ENCODE measurements at places on chromosomes 1 and 21. TPM values are rescaled to one million over a fixed set of nuclear protein-coding genes. Genes with fewer than 3 reads are reported as not detected.

The CHIA gene
- not detected for total RNA-seq

The STYXL2 gene
- 7.1 TPM for total RNA-seq

DNA sequence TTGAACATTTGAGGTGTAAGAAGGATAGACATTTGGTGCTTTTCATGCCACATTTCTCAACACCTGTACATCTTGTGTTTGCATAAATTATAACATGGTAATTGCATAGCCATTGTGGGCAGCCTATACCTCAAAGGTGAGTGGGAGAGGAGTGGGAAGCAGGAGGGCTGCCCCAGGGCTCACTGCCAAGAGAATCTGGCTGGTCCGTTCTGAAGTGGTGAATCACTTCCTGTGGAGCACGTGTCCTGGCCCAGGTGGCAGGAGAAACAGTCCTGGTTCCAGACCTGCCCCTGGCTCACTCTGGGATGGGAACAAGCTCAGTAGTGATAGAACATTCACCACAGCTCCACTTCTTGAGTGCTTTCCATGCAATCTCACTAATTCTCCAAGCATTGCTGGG, 11.6 kb upstream of the OLFML2B start:
- H3K27ac ChIP-seq: no peak overlapping the region
- H3K36me3 ChIP-seq: no peaks in the 10 kb centered on the region
- DNase-seq: peak; percentile 29
- no peak overlapping the region for H3K4me3 ChIP-seq
- no peaks in the 10 kb centered on the region for H3K27me3 ChIP-seq

The LCE1D gene
- total RNA-seq: not detected

- H3K27me3 ChIP-seq: peaks cover 3% of the 10 kb centered on the region
- H3K36me3 ChIP-seq: no peaks in the 10 kb centered on the region
- no peak overlapping the region for H3K4me3 ChIP-seq
- no peaks in the 10 kb centered on the region for H3K4me1 ChIP-seq
- no peak overlapping the region for H3K27ac ChIP-seq
Observed at GRCh38 chr1:13587256-13588030, 3.8 kb downstream of the PDPN start.

DNA sequence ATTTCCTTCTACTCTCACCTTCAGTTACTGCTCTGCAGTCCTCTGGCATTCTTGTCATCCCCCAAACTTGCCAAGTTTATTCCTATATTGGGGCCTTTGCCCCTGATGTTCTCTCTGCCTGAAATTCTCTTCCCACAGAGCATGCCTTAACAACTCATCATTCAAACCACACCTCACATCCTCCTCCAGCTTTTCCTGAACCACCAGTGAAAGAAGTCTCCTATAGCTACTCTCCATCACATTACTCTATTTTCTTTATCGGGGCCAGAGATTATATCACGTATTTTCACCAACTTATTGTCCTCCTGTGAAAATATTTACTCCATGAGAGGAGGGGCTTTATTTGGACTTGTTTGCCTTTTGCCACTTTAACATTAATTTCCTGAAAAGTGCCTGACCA, 32.1 kb downstream of the EXTL2 start:
- no peaks in the 10 kb centered on the region for H3K4me1 ChIP-seq
- no peak overlapping the region for H3K4me3 ChIP-seq
- DNase-seq: no peak
- no peaks in the 10 kb centered on the region for H3K36me3 ChIP-seq
- no peak overlapping the region for H3K27ac ChIP-seq
- no peaks in the 10 kb centered on the region for H3K27me3 ChIP-seq

DNA sequence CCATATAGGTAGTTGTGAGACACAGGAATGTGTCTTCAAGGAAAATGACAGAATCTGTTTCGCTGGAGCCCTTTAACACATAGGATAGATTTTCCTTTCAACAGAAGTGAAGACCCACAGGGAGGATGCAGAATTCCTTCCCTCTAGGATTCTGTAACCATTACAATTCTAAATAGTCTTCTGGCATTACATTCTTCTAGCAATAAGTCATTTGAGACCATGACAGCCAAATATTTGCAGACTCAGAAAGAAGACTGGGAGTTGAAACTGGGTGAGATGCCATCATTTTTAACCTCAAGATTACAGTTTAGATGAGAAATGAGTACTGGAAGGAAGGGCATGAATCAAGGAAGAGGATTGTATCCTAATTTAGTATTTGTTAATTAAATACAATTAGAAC, 61.6 kb downstream of the ZBTB18 start:
- no peaks in the 10 kb centered on the region for H3K36me3 ChIP-seq
- no peak overlapping the region for H3K27ac ChIP-seq

- no peaks in the 10 kb centered on the region for H3K27me3 ChIP-seq
- DNase-seq: no peak
- H3K27ac ChIP-seq: no peak overlapping the region
Observed at GRCh38 chr1:235675152-235675890, 25.7 kb upstream of the GNG4 start.
